ENCODE measurements at places on chromosomes 5 and 9. TPM values are rescaled to one million over a fixed set of nuclear protein-coding genes. Genes with fewer than 3 reads are reported as not detected.

DNA sequence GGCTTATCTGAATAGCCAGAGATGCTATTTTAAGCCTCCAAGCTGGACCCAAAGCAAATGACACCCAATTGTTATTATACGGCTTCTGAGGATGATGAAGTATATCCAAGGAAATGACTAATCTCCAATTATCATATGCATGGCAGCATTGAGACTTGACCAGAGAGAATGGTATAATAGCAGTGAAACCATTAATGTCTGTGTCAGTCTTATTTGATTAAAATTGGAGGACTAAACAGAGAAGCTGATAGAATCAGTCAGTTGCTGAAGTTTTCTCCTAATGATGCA lies 200.5 kb downstream of the EFNA5 start:
- no peak for DNase-seq

GRCh38 chr5:16140417-16140816 lies 39.2 kb downstream of the MARCHF11 start:
- DNase-seq: no peak

DNA sequence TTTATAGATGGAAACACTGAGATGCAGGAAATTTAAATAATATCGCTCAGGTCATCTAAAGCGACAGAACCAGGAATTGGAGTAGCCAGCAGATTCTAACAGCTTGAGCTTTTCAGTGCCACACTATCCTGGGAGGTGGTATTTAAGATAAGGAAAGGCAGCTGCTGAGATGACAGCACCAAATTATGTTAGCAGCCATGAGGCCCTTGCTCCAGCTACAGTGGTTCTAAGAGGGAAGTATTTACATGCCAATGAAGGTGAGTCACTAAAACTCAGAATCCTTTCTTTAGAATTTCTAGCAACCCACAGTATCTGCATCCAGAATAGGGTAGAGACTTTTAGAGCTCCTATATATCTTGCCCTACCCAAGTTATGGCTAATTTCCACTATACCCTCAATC lies 127.0 kb upstream of the VLDLR start:
- peak; percentile 59 for DNase-seq

DNA sequence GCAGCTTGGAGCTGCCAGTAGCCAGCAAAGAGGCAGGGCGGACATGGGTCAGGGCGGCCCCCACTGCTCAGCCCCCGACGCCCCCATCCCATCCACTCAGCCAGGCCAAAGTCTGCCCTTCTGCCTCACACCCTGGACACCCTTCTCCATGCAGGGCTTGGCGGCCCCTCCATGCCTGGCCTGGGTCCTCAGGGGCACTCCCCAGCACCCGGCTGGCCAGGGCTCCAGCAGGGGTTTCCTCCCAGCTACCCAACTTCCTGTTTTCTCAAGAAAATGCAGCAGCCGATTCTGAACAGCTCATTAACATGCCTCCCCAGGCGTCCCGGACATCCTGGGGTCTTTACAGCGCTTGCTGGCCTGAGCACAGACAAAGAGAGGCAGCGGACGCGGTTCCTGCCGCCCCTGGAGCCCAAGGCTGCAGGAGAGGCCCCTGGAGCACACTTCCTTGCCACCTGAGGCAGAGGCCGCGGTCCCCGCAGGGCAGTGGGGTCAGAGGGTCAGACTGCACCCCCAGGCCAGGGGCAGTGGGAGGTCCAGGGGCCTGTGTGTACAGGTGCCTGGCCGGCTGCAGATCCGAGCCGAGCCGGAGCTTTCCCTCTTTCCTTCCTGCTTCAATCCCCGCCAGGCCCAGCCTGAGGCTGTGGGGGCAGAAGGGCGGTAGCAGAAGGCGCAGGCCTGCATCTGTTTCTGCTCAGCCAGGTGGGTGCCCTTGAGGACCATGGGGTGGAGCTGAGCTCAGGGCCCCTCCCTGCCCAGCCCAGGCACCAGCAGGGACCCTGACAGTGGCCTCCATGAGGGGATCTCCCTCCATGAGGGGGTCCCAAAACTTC lies 18.7 kb upstream of the NRARP start:
- peak; percentile 74 for DNase-seq

The OBP2B gene
- not detected for total RNA-seq

DNA sequence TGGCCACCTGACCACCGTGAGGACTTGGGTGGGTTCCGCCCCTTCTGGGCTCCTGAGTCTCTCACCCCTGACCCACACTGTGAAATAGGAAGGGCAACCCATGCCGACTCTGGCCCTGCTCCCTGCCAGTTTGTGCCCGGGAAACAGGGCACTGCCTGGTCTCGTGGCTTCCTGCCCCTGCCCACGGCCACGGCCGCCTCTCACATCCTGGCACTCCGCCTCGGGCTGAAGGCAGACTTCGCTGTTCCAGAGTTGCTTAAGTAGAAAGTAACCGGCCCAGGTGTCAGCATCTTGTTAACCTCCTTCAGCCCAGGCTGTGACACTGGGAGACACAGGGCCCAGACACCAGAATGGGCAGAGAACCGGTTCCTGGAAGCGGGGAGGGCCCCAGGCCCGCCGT lies 68.7 kb upstream of the RNU6ATAC start:
- no peak for DNase-seq

- no peak for DNase-seq
Observed at GRCh38 chr9:113659039-113659438, 195.5 kb downstream of the RGS3 start.

The CNTNAP3B gene
- not detected for total RNA-seq

DNA sequence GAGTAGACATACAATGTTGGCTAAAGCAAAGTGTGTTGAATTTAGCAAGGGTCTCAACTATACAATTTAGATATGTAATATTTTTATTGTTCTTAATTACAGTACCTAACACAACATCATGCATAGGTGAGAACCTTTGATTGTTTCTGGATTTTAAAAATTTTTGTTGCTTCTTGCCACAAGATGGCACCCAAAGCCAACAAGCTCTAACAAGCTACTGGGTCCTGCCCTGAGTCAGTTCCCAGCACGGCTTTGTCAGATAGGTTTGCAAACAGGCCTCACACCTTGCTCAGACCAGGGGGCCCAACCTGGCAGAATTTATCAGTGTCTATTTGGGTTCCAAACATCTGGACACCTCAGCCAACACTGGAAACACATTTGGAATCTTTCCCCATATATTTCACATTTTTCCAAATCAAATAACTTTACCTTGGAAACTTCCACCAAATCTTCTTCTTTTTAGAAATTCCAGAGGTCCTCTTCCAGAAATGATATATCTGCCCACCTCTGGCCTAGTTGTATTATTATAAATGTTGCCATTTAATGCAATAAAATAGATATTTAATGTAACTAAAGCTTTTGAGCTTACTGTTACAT lies 49.5 kb upstream of the EGFLAM start:
- DNase-seq: peak; percentile 79

The BAAT gene
- total RNA-seq: 0.19 TPM

DNA sequence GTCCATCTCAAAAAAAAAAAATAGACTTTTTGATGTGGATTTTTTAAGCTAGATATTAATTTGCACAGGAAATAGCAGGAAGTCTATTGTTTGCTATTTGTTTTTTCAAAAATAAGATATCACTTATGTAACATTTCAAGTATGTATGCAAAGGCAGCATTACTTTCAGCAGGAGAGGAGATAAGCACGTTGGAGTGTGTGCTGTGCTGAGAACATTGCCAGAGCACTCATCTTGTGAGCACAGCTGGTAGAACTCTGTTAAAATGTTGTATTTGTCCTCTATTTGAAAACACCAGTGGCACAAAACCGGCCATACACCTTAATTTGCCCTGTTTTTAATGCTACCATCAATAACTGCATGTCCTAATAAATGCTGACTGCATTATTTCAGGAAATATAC lies 1061.9 kb upstream of the CDH18 start:
- no peak for DNase-seq

GRCh38 chr5:172850454-172850797 lies 16.4 kb downstream of the ERGIC1 start:
- no peak for DNase-seq
